ENCODE measurements at places on chromosomes 3 and 15. TPM values are rescaled to one million over a fixed set of nuclear protein-coding genes. Genes with fewer than 3 reads are reported as not detected.

DNA sequence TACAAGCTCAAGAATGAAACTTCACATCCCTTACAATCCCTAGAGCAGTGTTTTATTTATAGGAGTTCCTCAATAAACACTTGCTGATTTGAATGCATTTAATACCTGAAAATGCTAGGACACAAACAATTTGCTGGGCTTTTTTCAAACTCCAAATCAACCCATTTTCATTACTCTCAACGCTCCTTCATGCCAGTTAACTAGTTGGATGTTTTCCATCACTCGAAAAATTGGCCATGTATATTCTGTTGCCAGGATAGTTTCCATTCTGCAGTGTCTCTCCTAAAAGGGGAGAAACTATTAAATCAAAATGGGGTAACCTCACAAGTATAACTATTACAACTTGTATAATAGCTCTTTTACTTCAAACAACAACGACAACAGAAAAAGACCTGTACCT, 1.2 kb downstream of the GBE1 start:
- H3K27me3 ChIP-seq: no peaks in the 10 kb centered on the region
- H3K4me1 ChIP-seq: no peaks in the 10 kb centered on the region
- no peaks in the 10 kb centered on the region for H3K36me3 ChIP-seq
- DNase-seq: no peak

- no peak overlapping the region for H3K4me3 ChIP-seq
- no peaks in the 10 kb centered on the region for H3K36me3 ChIP-seq
- no peaks in the 10 kb centered on the region for H3K4me1 ChIP-seq
- no peaks in the 10 kb centered on the region for H3K27me3 ChIP-seq
Observed at GRCh38 chr15:56281145-56281544, 37.5 kb upstream of the RFX7 start.

- H3K27me3 ChIP-seq: no peaks in the 10 kb centered on the region
- H3K4me3 ChIP-seq: no peak overlapping the region
- H3K36me3 ChIP-seq: no peaks in the 10 kb centered on the region
- peak overlapping the region; percentile 75 for H3K27ac ChIP-seq
Observed at GRCh38 chr3:37741644-37742043, 120.0 kb upstream of the CTDSPL start.

DNA sequence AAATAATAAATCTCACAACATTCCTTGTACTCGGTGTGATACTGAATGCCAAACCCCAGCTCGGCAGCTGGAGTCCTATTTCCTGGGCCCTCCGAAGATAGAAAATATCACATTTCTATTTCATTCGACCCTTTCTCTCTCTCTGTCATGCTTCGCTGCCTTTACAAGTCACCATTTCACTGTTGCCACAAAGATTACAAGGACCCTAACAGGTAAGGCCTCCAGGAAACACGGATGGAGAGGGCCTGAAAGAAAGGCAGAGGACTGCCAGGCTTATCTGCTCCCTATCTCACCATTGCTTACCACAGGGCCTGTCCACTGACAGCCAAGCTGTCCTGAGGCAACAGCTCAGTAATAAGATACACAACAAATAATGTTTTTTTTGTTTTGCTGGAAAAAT, 376.5 kb downstream of the MECOM start:
- no peaks in the 10 kb centered on the region for H3K36me3 ChIP-seq
- H3K27me3 ChIP-seq: no peaks in the 10 kb centered on the region
- H3K4me1 ChIP-seq: peaks cover 7% of the 10 kb centered on the region
- no peak overlapping the region for H3K4me3 ChIP-seq
- no peak for DNase-seq

DNA sequence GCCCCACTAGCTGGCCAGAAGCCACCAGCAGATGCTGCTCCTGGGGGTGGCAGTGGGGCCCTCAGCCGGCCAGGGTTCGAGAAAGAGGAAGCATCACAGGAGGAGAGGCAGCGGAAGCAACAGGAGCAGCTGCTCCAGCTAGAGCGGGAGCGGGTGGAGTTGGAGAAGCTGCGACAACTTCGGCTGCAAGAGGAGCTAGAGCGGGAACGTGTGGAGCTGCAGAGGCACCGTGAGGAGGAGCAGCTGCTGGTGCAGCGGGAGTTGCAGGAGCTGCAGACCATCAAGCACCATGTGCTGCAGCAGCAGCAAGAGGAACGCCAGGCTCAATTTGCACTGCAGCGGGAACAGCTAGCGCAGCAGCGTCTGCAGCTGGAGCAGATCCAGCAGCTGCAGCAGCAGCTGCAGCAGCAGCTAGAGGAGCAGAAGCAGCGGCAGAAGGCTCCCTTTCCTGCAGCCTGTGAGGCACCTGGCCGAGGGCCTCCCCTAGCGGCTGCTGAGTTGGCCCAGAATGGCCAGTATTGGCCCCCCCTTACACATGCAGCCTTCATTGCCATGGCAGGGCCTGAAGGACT, 17.5 kb upstream of the APEH start:
- no peaks in the 10 kb centered on the region for H3K36me3 ChIP-seq
- H3K27ac ChIP-seq: no peak overlapping the region
- DNase-seq: no peak
- H3K4me3 ChIP-seq: no peak overlapping the region
- no peaks in the 10 kb centered on the region for H3K4me1 ChIP-seq
- H3K27me3 ChIP-seq: no peaks in the 10 kb centered on the region

- H3K4me1 ChIP-seq: no peaks in the 10 kb centered on the region
- no peak overlapping the region for H3K4me3 ChIP-seq
- H3K36me3 ChIP-seq: no peaks in the 10 kb centered on the region
- no peaks in the 10 kb centered on the region for H3K27me3 ChIP-seq
- no peak for DNase-seq
Observed at GRCh38 chr3:61877359-61878138, 316.2 kb downstream of the PTPRG start.

DNA sequence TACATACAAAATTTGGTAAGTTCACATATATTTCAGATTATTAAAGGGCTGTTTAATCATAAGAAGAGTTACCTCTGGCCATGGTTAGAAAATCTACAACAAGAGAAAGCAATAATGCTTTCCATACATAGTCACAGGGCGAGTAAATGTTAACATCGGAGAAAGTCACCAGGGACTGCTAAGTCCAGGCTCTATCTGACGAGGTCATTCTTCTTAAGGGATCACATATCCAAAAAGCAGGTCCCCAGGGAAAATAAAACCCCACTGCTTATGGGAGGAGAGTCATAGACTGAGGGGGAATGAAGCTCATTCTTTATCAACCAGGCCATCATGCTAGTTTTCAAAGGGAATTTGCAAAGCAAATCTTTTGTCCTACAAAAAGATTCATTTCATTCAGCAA, 3.1 kb downstream of the PCYT1A start:
- H3K27ac ChIP-seq: no peak overlapping the region
- H3K4me1 ChIP-seq: peaks cover 66% of the 10 kb centered on the region
- H3K27me3 ChIP-seq: no peaks in the 10 kb centered on the region
- no peak overlapping the region for H3K4me3 ChIP-seq
- no peaks in the 10 kb centered on the region for H3K36me3 ChIP-seq
- no peak for DNase-seq

DNA sequence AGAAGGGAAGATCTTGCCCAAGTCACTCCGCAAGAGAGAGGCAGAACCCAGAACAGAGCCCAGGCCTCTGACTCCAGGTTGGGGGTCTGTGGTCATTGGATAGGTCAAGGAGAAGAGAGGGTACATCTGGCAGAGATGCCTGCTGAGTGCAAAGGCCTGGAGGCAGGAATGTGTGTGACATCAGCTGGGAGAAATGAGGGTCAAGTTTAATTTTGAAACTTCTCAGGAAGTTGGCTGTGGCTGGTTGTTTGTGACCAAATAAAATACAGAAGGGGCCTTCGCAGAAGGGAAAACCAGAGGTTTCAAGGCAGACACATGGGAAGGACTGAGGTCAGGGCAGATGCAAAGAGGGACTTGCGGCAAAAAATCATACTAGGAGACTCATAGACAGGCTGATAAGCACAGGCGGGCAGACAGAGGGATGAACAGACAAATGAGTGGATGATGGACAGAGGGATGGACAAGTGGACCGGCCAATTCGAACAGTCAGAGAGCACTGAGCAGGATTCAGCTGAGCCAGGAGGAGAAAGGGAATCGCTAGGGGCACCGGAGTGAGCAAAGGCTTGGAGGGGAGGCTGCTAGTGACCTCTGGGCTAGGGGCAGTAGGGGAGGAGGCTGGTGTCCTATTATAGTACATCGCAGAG, 28.8 kb upstream of the CACNA2D2 start:
- H3K36me3 ChIP-seq: no peaks in the 10 kb centered on the region
- H3K27me3 ChIP-seq: peaks cover 43% of the 10 kb centered on the region
- peaks cover 11% of the 10 kb centered on the region for H3K4me1 ChIP-seq
- H3K4me3 ChIP-seq: no peak overlapping the region
- no peak for DNase-seq

DNA sequence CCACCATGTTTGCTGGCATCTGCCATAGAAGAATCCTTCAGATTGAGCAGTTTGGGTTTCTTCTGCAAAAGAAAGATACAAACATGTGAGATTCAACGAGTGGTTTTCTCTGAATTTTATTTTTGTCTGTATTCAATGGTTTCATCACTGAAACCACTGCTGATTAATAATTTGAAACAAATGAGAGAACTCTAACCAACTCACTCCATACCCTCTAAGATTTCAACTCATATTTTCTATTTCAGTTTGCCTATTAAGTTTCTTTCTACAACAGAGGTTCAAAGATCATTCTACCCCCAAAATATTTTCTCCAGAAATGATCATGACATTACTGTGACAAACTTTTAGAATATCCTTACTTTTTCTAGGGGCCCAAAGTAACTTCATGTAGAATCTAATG, 38.7 kb upstream of the MAN2C1 start:
- no peak overlapping the region for H3K4me3 ChIP-seq
- no peak overlapping the region for H3K27ac ChIP-seq
- H3K27me3 ChIP-seq: no peaks in the 10 kb centered on the region

- no peaks in the 10 kb centered on the region for H3K36me3 ChIP-seq
- no peak overlapping the region for H3K27ac ChIP-seq
- H3K4me3 ChIP-seq: no peak overlapping the region
- peaks cover 44% of the 10 kb centered on the region for H3K4me1 ChIP-seq
- H3K27me3 ChIP-seq: no peaks in the 10 kb centered on the region
Observed at GRCh38 chr3:61927332-61927731, 366.0 kb downstream of the PTPRG start.

GRCh38 chr3:37502621-37503020, 328.2 kb upstream of the LRRFIP2 start:
- H3K27ac ChIP-seq: no peak overlapping the region
- no peaks in the 10 kb centered on the region for H3K27me3 ChIP-seq
- H3K4me1 ChIP-seq: no peaks in the 10 kb centered on the region
- DNase-seq: no peak
- H3K36me3 ChIP-seq: peaks cover 20% of the 10 kb centered on the region

- no peaks in the 10 kb centered on the region for H3K27me3 ChIP-seq
- H3K27ac ChIP-seq: peak overlapping the region; percentile 57
- no peak for DNase-seq
Observed at GRCh38 chr3:141076797-141077571, 25.8 kb downstream of the SPSB4 start.

- H3K36me3 ChIP-seq: no peaks in the 10 kb centered on the region
- no peak overlapping the region for H3K27ac ChIP-seq
- H3K27me3 ChIP-seq: no peaks in the 10 kb centered on the region
- H3K4me3 ChIP-seq: no peak overlapping the region
- H3K4me1 ChIP-seq: peaks cover 57% of the 10 kb centered on the region
Observed at GRCh38 chr15:80736560-80736959, 41.5 kb downstream of the ABHD17C start.

DNA sequence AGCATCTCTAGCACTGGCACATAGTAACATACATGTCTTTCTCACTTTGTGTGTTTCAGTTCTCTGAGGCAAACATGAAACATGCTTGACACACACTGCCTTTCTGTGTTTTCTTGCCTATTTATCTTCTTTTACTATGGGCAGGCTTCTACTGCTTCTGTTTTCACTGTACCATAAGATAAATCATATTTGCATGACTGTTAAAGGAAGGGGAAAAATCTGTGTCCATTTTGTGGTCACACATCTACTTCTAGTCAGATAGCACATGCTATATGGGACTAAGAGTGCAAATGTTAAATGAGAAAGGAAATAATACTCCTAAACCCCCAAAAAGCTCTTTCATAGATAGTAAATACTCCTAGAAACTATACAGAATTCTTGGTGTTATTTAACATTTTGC, 386.4 kb downstream of the ZBTB20 start:
- no peaks in the 10 kb centered on the region for H3K36me3 ChIP-seq
- H3K27ac ChIP-seq: no peak overlapping the region
- no peaks in the 10 kb centered on the region for H3K27me3 ChIP-seq
- H3K4me3 ChIP-seq: no peak overlapping the region
- H3K4me1 ChIP-seq: no peaks in the 10 kb centered on the region

DNA sequence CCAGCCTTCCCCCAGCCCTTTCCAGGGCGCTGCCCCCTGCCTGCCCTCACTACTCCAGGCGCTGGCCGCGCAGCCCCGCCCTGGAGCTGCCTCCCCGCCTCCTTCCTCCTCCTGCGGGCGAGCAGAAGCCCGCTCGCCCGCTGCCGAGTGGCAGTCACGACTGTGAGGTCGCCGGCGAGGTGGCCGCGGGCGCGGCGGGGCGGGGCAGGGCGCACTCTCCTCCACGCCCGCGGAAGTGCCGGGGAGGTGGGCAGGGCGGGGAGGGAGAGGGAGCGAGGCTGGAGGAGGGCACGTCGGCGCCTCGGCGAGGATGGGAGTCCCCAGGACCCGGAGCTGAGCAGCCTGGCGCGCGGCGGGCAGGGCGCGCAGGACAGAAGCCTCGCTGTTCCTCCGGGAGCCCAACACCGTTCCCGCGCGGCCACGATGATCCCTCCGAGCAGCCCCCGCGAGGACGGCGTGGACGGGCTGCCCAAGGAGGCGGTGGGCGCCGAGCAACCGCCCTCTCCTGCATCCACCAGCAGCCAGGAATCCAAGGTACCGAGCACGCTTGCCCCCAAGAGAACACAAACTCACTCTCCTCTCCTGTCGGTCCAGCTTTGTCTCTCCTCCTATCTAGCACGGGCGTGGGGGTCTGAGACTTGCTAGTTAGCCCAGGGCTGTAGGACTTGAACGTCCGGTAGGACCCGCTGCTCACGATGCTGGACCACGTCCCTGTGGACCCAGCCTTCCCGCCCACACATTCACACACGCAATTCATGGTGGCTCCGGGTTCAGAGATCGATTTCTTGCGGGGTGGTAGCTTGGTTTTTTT, at the start of gene STAC:
Gene STAC (plus strand): TSS at position 284 of the 811 bp plus-strand sequence. CDS start 140 bp downstream, at position 424.
- H3K4me1 ChIP-seq: no peaks in the 10 kb centered on the region
- no peaks in the 10 kb centered on the region for H3K36me3 ChIP-seq
- no peak for DNase-seq
- H3K27ac ChIP-seq: no peak within 1 kb of the TSS
- peak within 1 kb of the TSS; percentile 70 for H3K4me3 ChIP-seq

DNA sequence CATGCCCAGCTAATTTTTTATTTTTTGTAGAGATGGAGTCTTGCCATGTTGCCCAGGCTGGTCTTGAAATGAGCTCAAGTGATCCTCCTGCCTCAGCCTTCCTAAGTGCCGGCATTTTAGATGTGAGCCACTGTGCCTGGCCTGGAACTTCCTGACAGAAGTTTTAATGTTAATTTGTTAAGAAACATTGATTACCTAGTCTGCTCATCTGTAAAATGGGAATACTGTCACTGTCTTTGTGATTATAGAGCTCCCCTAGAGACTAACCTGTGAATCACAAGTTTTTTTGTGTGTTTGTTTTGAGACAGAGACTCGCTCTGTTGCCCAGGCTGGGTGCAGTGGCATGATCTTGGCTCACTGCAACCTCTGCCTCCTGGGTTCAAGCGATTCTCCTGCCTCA, 4.3 kb upstream of the EIF3J start:
- DNase-seq: no peak
- no peak overlapping the region for H3K4me3 ChIP-seq
- H3K36me3 ChIP-seq: peaks cover 14% of the 10 kb centered on the region
- no peak overlapping the region for H3K27ac ChIP-seq

SLC28A1 gene
- total RNA-seq: not detected

C3orf80 gene
- 0.53 TPM for total RNA-seq

HDGFL3 gene
- total RNA-seq: 3.7 TPM

DAPK2 gene
- 1.9 TPM for total RNA-seq

IGSF11 gene
- total RNA-seq: 8.8 TPM

CEMIP gene
- 6.2 TPM for total RNA-seq

ERC2 gene
- total RNA-seq: 1.9 TPM

RPS17 gene
- 1,206 TPM for total RNA-seq

IMPG2 gene
- 0.19 TPM for total RNA-seq

KLF15 gene
- 1.9 TPM for total RNA-seq

C3orf85 gene
- not detected for total RNA-seq

Measured in esophagus squamous epithelium (tissue), 5 donors.